ENCODE measurements at places on chromosomes 1 and 21.

GRCh38 chr1:184052750-184053149 lies 1.2 kb downstream of the TSEN15 start:
- DNase-seq = no peak

DNA sequence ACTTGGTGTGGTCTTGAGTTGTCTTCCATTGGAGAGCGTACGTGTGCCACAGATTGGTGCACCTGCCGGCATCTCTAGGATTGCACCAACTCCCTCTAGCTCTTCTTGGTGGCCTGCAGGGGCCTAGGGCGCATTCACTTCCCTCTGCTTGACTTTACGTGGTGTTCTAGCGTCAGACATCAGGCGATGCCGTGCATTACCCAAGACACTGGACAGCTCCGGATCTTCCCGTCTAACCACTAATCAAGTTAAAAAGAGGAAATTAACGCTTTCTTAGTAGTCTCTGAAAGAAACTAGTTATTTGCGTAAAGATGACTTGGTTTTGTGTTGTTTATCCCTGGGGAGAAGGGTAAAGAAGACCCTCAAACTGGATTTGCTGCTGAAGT lies 510 bp upstream of the IL10RB start:
- DNase-seq = peak; percentile 35

- DNase-seq = no peak
These were observed 22.3 kb upstream of the BMP8A start for GRCh38 chr1:39469150-39469549.

GRCh38 chr1:170385750-170386149 lies 146.2 kb upstream of the GORAB start:
- DNase-seq = no peak

DNA sequence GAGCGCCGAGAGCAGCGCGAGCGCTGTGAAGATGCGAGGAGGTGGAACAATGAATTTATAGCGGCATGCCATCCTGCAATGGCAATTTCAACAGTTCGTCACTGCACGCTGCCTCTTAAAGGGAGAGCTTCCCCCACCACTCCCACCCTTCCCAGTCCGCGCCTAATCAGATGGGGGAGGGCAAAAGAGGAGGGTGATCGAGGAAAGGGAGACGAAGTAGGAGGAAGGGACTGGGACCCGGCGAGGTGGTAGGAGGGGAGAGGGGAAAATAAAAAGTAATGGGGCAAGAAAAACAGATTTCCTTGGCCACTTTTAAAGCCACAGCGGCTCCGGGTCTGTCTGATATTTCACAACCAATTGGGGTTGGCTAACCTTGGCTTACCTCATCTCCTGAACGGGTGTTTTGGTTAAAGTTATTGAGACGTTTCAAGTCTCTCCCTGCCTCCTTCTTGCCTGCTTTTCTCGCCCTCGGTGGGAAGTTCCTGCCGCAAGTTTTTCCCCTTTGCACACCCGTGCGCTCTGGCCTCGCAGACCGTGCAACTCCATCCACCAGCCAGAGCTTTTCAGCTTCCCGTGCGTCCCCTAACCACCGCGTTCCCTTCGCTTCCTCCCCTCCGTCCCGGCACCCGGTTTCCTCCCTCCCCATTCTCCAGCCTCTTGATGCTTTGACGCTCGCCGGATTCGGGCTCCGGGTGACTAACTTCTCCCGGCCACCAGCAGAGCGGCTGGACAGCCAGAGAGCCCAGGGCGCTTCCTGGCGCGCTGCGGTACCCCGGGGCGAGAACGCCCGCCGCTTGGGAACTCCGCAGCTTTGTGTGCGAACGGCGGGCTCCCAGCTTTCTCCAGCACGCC lies at the start of gene ADAMTS5:
TSS of gene ADAMTS5 (minus strand) at position 27 of the 852 bp plus-strand sequence. CDS start 697 bp downstream, outside the sequence.
- DNase-seq = no peak

DNA sequence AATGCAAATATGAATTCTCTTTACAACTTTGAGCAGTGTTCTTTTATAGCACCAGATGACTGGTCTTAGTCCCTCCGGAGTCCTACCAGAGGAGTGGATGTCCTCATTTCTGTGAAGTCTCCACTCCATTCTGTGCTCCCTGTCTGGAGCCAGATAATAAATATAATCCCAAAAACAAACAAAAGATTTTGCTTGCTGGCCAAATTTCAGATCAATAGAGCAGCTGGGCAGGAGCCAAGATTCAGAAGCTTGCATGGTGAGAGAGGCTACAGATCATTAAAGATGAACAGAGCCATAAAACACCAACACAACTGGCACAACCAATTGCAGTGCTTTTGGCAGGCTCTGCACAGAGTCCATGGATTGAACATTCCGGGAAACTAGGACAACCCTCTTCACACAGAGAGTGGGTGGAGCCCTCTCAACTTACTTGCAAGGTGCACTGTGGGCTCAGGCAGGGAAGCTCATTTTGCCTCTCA lies 231.5 kb upstream of the SNX7 start:
- DNase-seq = no peak

DNA sequence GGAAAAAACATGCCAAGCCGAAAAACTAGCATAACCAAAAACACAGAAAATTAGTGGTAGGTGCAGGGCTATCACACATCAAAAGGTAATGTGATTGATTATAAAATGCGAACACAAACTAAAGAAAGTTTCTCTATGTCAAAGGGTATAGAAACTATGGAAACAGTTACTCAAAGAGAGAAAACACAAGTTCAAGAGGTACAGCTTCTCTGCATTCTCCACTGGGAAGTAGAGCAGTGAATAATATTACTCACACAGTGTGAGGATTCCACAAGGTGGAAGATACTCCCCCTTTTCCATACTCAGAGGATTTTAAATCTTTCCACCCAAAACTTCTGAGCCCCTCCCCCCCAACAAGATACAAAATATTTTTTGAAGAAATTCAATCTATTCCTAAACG lies 18.6 kb downstream of the AKT3 start:
- DNase-seq = no peak

GRCh38 chr1:202207292-202207691 lies 13.7 kb downstream of the LGR6 start:
- no peak for DNase-seq

DNA sequence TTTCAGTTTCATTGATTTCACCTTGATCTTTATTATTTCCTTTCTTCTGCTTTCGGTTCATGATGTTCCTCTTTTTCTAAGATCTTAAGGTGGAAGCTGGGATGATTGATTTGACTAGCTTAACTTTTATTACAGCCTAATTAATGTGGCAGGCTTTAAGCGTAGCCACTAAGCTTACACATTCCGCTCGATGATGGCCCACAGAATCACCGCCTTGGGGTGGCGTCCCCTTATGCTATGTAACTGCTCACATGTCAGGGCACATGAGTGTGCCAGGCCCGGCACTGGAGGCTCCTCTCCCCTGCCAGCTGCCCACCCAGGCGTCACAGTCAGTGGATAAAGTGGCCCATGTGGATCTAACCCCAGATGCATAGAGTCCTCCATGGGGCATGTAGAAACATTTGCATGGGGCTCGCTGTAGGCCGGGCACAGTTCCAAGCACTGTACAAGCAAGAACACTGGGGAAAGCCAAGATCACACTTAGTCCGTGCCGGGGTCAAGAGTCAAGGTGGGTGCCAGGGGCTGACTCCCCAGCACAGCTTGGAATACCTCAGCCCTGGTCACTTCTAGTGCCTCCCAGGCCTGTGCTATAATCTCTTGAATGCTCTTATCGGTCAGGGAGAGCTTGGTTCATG lies 41.7 kb downstream of the PKNOX1 start:
- no peak for DNase-seq

DNA sequence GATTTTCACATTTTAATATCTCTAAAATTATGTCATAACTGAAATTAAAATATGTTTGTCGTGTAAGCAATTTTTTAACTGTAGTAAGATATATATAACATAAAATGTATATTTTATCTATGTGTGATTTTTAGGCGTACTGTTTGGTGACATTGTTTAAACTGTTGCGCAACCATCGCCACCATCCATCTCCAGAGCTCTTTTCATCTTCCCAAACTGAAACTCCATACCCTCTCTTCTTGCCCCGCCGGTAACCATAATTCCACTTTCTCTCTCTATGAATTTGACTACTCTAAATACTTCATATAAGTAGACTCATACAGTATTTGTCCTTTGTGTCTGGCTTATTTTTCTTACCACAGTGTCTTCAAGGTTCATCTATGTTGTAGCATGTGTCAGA lies 66.4 kb downstream of the DDX20 start:
- DNase-seq = no peak

DNA sequence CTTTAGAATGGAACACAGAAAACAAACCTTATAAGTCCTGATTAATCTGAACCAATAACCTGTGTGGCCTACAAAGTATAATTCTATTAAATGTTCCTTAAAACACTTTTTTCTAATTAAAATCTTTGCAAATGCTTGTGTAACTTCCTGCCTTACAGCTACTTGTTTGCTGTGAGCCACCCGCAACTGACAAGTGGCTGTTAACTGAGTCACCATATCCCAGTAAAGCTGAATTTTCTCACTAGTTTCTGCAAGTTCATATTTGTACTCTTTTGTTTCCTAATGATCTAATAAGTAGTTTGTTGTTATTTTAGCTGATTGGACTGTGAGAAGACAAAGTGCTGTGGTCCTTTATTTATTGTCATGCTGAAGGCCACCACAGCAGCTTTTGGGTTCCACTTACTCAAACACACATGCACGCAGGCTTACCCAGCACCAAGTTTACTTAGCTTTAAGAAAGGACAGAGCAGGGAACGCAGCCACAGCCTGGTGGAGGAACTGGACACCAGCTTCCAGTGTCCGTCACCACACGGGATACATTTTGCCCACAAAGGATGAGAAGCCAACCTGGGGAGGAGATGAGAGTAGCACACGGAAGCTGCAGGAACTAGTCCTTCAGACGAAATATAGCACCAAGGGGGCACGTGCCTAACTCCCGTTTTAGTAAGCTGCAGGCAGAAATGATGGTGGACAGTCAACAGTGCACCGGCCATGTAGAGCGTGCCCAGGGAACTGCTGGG lies 47.8 kb downstream of the LCA5L start:
- no peak for DNase-seq

DNA sequence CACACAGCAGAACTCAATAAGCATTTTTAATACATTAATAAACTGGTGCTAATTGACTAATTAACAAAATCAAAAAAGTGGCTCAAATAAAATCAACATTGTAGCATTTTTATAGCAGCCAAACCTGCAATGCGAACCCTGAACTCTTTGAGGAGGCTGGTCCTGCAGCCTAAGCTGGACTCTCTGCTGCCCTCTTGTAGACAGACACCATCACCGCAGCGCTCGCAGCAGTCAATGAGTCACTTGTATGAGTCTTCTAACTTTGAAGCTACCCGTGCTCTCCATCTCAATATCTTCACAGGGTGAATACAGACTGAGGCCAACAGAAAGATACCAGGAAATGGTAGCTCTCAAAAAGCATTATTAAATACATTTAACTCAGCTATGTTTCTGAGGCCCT lies 9.7 kb upstream of the KRTAP7-1 start:
- DNase-seq = peak; percentile 29

GRCh38 chr1:62238507-62238906 lies 43.9 kb downstream of the L1TD1 start:
- no peak for DNase-seq

- DNase-seq = no peak
These were observed 574.7 kb upstream of the ZP4 start for GRCh38 chr1:238465449-238465848.

All from stimulated activated naive CD8-positive, alpha-beta T cell treated with anti-CD3 and anti-CD28 coated beads, Interleukin-15, Interleukin-2, amounts not matched to agents 100 U/mL and 50 U/mL, for 24 hours (primary cell).